ENCODE measurements at places on chromosomes 7 and 10. TPM values are rescaled to one million over a fixed set of nuclear protein-coding genes. Genes with fewer than 3 reads are reported as not detected.

The CACNB2 gene
- total RNA-seq, result 1.2 TPM

The NUP42 gene
- total RNA-seq, result 19.8 TPM

The HSPA12A gene
- total RNA-seq, result 9.0 TPM

The NOS3 gene
- 2.0 TPM for total RNA-seq

The PDSS1 gene
- 3.1 TPM for total RNA-seq

The TRIM74 gene
- total RNA-seq, result not detected

The AS3MT gene
- total RNA-seq, result 7.6 TPM

The ANXA8L1 gene
- 0.44 TPM for total RNA-seq

The SGMS1 gene
- 91.3 TPM for total RNA-seq

The SVOPL gene
- not detected for total RNA-seq

The ANKRD61 gene
- not detected for total RNA-seq

The TCERG1L gene
- total RNA-seq, result not detected

The EVX1 gene
- not detected for total RNA-seq

The DMBT1 gene
- under 0.01 TPM for total RNA-seq

The GPR37 gene
- 4.5 TPM for total RNA-seq

The RNF148 gene
- total RNA-seq, result 1.3 TPM

The GRID2IP gene
- not detected for total RNA-seq

The GNAT3 gene
- total RNA-seq, result not detected

The PNLIPRP2 gene
- total RNA-seq, result not detected

The ZNF117 gene
- total RNA-seq, result 6.5 TPM

The CUBN gene
- 3.3 TPM for total RNA-seq

The PIK3CG gene
- total RNA-seq, result not detected

The C10orf62 gene
- total RNA-seq, result not detected

The OR2A1 gene
- total RNA-seq, result under 0.01 TPM

The TMEM178B gene
- total RNA-seq, result under 0.01 TPM

The CAMK2B gene
- 0.15 TPM for total RNA-seq

The NEBL gene
- 0.17 TPM for total RNA-seq

The GIMAP4 gene
- 2.0 TPM for total RNA-seq

The KLF14 gene
- total RNA-seq, result under 0.01 TPM

The HOXA11 gene
- total RNA-seq, result under 0.01 TPM

The JCAD gene
- total RNA-seq, result 2.0 TPM

The MTERF1 gene
- 14.0 TPM for total RNA-seq

The SEPTIN7 gene
- 339 TPM for total RNA-seq

The GLRX3 gene
- 131 TPM for total RNA-seq

The TAS2R41 gene
- 0.17 TPM for total RNA-seq

The TMEM72 gene
- not detected for total RNA-seq

The VGF gene
- total RNA-seq, result 0.87 TPM

The TUBAL3 gene
- not detected for total RNA-seq

All from smooth muscle cell of trachea (primary cell).